ENCODE measurements at places on chromosomes 13 and 19.

GRCh38 chr13:21124852-21125251 is 51.5 kb downstream of the SKA3 start:
- DNase-seq = peak; percentile 68

- DNase-seq = no peak
These were observed 173.0 kb downstream of the KLF12 start for GRCh38 chr13:73961181-73961580.

GRCh38 chr13:59300355-59301173 is 863.2 kb downstream of the DIAPH3 start:
- DNase-seq = no peak

GRCh38 chr13:94268661-94269060 is 210.8 kb downstream of the DCT start:
- DNase-seq = no peak

DNA sequence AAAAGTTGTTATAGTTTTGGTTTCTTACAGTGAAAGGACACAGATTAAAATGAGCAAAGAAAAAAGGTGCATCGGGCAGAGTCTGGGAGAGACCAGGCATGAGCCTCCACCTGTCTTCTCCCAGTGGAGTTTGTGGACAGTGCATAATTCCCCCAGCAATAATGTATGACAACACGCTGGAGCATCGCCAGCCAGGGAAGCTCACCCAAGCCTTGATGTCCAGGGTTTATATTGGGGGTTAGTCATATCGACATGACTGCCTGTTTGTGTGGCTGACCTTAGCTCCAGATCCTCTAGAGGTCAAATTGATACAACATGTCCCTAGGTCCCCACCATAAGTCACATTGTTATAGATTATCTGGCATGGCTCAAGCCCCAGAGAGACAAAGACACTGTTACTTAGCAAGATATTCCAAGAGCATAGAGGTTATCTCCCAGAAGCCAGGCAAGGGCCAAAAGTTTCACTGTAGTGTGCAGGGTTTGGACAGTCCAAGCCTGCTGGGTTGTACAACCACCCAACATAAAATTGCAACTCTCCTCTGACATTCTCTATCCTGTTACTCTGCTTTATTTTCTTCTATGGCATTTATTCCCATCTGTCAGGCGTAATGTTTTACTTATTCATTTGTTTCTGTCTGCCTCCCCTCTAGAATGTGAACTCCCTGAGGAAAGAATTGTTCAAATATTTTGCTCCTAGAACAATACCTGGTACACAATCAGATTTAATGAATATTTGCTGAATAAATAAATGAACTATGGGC is 5.6 kb upstream of the KLK13 start:
- no peak for DNase-seq

- DNase-seq = peak; percentile 68
These were observed 8.2 kb downstream of the CAPN12 start for GRCh38 chr19:38736036-38736412.

DNA sequence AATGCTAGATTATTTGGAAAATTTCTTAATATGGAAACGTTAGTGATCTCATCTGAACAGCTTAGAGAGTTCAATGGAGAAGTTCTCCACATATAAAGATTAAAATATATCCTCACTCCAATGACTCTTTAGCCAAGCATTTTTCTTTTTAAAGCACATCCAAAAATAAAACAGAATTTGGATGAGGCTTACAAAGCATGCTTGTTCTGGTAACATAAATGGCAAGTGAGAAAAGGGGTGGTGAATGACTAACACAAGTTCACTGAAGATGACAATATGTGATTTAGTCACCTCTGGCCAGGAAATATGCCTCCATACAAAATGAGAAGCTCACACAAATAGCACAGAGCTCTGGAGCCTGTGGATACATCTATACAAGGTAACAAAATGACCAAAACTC is 253.0 kb downstream of the PCDH20 start:
- no peak for DNase-seq

- no peak for DNase-seq
These were observed 295.6 kb downstream of the ZNF536 start for GRCh38 chr19:30667746-30668145.

DNA sequence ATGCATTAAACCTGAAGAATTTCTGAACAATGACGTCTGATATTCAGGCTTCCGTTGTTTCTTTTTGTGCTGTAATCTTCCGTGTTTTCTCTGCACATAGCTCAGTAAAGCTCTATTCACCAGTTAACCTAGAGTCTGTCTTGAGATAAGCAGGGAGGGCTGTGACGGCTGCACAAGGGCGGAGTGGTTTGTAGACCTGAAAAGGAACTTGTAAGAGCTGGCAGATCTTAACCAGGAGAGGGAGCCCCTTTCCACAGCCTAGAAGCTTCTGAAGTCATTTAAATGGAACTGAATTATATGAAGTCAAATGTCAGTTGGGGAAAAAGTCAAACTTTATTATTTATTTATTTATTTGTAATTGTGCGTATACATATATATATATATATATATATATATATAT is 27.5 kb downstream of the DPRX start:
- DNase-seq = peak; percentile 9

DNA sequence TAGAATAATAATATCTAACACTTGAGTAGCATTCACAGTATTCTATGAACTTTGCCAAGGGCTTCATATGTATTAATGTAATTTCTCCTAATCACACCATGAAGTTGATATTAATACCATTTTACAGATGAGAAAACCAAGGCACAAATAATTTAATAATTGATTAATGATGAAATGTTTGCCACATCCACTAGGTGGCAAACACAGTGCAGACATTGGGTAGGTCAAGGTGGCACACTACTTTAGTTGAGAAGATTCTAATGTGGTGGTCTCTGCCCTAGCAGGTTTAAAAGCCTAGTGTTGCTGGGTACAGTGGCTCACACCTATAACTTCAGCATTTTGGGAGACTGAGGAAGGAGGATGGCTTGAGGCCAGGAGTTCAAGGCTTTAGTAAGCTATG is 412.4 kb downstream of the SUCLA2 start:
- DNase-seq = no peak

DNA sequence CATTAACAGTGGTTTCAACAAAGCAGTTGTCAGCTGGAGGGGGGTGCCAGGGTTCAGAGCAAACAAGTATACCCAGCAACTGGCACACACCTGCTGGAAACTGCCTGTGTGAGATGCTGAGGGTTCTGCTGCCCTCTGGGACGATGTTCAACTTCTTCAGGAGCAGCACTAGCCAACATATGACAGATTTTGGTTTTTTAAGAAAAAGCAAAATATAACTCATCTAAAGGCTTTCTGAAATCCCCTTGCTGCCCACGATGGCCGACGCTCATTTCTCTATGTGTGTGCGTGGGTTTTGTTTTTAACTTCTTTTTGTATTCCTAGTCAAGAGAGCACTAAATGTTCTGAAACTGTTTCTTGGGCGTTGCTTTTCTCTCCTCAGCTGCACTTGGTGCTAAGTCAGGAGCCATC is 79.9 kb downstream of the MRPL57 start:
- DNase-seq = no peak

GRCh38 chr19:49387936-49388372 is at the start of gene KASH5:
Gene KASH5, plus strand, starts transcription at chr19:49388249. Its CDS starts 2,635 bp downstream, at chr19:49390884.
- no peak for DNase-seq

- DNase-seq = no peak
These were observed 16.6 kb downstream of the CEACAM7 start for GRCh38 chr19:41671486-41671885.

- DNase-seq = no peak
These were observed 65.8 kb upstream of the STARD13 start for GRCh38 chr13:33351319-33351718.

- no peak for DNase-seq
These were observed 871 bp upstream of the CCER2 start for GRCh38 chr19:38912600-38913514.

- no peak for DNase-seq
These were observed 14.8 kb upstream of the AKAP8L start for GRCh38 chr19:15433519-15434069.

GRCh38 chr13:46340631-46341111 is 46.4 kb downstream of the RUBCNL start:
- no peak for DNase-seq

DNA sequence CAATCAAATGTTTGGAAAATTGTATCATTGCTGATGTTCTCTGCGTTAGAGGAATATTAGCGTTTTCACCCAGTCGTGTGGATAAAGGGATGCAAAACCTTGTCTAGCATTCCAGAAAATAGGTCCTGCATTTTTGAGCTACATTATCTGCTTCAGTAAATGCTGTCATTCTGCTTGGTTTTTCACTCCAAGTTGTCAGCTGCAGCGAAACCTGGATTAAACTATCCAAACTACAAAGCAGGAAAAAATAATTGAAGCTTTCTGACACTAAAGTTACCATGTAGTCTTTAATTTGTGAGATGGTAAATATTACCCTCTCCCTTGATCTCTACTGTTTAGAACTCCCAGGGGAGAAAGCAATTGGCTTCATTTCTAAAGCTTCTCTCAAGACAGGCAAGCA is 1795.5 kb upstream of the PRR20A start:
- DNase-seq = no peak

DNA sequence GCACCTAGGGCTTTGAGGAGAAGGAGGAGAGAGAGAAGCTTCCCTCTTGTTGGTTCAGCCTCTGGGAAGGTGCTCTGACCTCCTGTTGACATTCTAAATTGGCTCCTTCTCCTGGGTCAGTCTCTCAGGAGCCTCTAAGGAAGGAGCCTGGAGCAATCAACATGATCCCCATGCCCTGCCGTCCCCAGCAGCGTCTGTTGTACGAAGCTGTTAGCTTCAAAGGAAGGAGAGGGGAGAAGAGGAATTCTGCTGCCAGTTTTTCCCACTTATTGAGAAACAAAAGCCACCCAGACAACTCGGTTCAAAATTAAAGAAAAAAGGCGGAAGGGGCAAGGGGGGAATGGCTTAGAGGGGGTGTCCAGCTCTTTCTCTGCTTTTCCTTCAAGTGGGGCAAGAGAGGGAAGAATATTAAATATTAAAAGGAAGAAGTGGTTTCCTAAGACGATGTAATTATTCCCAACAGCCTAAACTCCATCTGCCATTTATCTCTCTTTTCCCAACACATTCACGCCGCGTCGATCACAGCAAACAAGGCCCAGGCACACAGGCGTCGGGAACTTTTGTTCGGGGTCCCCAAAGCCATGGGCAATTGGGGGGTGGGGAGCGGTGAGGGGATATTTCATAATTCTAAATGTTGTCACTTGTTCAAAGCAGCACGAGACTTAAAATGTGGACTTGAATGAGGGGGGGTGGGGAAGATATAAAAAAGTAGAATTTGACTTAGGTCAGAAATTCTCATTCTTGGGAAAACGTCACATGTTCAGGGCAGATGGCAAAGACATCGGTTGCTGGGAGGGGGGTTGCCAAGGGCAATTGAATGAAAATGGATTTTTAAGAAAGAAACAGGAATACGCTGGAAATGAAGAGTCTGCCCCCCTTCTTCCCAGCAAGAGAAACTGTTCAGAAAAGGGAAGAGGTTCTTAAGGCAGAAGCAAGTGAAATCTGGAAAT is 116.8 kb upstream of the CACNA1A start:
- DNase-seq = no peak

DNA sequence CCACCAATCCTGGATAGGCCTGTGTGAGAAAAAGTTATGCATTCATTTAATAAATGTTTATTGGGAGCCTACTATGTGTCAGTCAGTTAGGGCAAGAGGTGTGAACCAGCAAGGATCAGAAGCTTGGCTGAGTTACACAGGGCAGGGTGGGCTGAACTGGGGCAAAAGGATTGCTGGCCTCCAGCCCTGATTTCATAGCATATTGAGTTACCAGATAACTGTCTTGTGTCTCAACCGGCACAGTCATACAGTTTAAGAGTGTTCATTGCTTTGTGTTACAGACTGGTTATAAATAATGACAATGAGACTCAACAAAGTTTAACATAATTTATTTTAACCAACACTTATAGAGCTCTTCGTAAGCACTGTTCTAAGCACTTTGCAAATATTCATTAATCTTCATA is 253.8 kb downstream of the DLEU7 start:
- no peak for DNase-seq

- no peak for DNase-seq
These were observed 20.6 kb downstream of the ZNF701 start for GRCh38 chr19:52590728-52591127.

DNA sequence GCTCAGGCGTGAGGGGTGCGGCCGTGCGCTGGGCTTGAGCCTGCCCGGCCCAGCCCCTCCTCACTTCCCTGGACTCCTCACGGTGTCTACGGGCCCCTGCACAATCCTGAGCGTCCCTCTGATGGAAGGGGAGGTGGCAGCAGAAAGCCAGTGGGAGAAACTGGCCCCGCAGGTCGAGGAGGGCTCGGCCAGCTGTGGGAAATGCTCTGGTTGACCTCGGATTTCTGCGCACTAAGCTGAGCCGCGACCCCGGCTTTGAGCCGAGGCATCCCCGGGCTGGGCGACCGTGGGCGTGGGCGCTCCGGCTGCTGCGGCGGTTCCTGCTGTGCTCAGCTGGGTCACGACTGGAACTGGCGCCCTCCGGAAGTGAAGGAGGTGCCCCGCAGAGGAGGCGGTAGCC is 70.1 kb downstream of the ZNF208 start:
- DNase-seq = no peak

GRCh38 chr13:101706651-101707050 is 254.2 kb downstream of the ITGBL1 start:
- DNase-seq = no peak

DNA sequence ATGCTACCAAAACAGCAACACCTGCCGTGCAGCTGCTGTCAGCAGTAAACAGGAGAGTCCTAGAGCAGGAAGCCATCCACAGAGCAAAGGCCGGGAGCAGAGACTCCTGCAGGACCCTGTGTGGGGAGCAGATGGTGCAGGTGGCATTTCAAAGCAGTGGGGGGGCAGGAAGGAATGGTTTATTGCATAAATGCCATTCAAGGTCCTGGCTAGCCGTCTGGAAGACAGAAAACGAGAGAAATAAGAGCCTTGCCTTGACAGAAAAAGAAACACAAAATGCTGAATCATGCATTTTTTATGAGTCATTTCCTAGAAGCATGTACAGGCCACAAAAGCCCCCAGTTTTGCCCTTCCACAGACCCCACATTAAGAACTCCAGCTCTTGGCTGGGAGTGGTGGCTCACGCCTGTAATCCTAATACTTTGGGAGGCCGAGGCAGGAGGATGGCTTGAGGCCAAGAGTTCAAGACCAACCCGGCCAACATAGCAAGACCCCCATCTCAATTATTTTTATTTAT is 5.4 kb downstream of the RSPH6A start:
- DNase-seq = no peak

GRCh38 chr13:58964048-58964447 is 1199.7 kb downstream of the DIAPH3 start:
- DNase-seq = no peak

DNA sequence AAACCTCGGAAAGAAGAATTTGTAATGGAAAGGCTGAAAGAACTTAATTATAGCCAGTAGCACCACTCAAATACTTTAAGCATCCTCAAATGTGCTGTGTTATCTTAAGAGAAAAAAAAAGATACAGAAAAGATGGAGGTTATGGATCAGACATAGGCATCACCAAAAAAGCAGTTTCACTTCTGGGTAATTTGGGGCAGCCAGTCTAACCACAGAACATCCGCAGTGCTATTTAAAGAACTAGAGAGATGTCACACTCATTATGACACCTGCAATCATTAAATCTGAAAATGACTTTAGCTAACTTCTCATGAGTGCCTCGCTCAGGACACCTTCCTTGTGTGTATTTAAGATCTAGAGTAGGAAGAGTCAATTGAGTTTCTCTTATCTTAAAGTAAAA is 211.8 kb downstream of the RBM26 start:
- DNase-seq = no peak

- no peak for DNase-seq
These were observed 36.0 kb downstream of the SERP2 start for GRCh38 chr13:44409595-44409994.

- DNase-seq = no peak
These were observed 126.5 kb downstream of the ZNF536 start for GRCh38 chr19:30498707-30499106.

- no peak for DNase-seq
These were observed 69.7 kb downstream of the ZNF100 start for GRCh38 chr19:21697698-21698097.
